ENCODE measurements at places on chromosomes 16 and 17. TPM values are rescaled to one million over a fixed set of nuclear protein-coding genes. Genes with fewer than 3 reads are reported as not detected.

Gene HSPB9
- 0.40 TPM for total RNA-seq

Gene ETV4
- total RNA-seq = 55.0 TPM

DNA sequence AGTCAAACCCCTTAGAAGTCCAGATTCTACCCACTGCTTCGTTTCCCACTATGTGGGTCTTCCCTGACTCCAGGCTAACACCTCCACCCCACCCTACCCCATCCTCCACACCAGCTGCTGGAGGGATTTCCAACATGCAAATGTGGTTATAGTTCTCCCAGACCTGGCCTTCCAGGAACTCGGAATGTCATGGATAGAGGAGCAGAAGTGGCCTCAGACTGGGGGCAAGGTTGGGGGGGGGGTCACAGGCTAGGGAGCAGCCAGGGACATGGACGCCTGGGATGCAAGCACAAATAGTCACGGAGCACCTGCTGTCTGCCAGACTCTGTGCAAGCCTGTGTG lies 2.0 kb downstream of the CAMKK1 start:
- no peak for DNase-seq

DNA sequence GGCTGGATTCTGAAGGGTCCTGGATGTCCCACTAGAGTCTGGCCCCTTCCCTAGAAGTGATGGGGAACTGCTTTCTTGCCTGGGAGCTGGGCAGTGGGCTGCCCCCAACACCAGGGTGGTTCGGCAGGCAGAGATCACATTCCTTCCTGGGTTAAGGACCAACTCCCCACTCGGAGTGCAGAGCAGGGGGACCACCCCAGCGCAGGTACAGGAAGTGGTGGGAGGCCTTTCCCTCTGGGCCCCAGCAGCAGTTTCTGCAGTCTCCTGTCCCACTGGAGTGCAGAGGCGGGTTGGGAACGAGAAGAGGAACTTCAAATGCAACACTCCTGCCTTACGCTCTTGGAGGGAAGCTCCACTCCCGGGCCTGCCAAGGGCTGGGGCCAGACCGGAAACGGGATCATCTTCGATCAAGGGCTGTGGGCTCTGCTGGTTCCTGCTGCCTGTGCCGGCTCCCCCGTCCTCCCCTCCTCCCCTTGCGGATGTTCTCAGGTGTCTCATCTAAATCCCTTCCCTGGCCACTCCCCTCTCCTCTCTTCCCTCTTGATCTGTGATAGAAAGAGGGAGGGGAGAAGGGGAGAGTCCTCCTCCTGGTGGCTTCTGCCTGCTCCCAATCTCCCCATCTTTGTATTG lies 9.0 kb upstream of the NGFR start:
- no peak for DNase-seq

Gene KRT16
- not detected for total RNA-seq

DNA sequence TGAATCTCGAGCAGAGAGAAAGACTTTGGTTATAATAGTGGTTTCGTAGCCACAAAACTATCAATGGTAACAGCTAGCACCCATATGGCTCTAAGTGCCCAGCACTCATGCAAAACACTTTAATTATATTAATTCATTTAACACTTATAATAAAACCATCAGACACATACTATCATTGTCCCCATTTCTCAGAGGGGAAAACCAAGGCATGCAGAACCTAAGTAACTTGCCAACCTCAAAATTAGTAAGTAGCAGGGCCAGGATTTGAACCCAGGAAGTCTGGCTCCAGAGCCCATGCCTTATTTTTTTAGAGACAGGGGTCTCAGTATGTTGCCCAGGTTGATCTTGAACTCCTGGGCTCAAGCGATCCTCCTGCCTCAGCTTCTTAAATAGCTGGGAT lies 145.6 kb upstream of the HS3ST2 start:
- DNase-seq = no peak

- DNase-seq = no peak
Measured at GRCh38 chr16:85567935-85568334, 45.2 kb upstream of the GSE1 start.

DNA sequence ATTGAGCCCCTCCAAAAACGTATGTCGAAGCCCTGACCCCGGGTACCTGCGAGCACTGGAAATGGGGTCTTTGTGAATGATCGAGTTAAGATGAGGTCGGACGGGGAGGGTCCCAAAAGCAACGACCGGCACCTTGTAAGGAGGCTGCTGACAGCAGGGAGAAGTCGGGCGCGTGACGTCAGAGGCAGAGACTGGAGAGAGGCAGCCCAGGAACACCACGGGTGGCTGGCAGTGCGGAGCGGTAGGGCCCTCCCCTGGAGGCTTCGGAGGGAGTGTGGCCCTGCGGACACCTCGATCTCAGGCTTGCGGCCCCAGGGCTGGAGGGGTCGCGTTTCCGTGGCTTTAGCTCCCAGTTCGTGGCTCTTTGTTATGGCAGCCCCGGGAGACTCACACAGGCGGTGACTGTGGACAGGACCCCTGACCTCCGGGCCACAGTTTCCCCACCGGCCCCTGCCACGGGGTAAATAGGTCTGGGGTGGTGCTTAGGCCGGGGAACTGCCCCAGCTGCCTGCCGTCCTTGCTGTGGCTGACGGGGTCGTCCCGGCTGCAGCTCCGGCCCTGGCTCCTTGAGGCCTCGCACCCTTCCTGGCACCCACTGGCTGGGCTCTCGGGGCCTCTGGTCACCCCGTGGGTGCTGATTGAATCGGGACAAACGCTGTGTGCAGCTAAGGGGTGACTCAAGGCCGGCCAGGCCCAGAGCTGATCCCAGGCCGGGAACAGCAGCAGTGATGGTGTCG lies 10.6 kb upstream of the SSTR5 start:
- DNase-seq = no peak

Gene KRT31
- total RNA-seq = not detected

GRCh38 chr16:48269011-48269410 lies 21.7 kb upstream of the ABCC11 start:
- DNase-seq = no peak

- DNase-seq = no peak
Measured at GRCh38 chr17:14843086-14843795, 421.9 kb downstream of the PMP22 start.

DNA sequence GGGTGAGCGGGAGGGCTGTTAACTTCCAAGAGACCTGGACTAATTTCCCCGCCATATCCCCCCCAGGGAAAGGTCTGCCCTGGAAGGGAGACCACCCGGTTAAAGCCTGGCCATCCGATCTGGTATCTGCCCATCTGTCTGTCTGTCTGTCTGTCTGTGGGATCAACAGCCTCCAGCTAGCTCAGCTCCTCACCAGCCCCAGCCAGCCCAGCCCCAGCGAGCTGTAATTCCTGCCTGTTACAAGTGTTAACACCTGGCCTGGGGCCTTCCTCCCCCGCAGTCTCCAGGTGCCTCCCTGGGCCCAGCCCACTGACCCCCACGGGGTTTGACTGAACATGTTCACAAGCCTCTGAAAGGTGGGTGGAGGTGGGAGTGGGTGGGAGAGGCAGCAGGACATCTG lies 4.0 kb downstream of the WNT3 start:
- DNase-seq = no peak

Gene TP53TG3B
- not detected for total RNA-seq

DNA sequence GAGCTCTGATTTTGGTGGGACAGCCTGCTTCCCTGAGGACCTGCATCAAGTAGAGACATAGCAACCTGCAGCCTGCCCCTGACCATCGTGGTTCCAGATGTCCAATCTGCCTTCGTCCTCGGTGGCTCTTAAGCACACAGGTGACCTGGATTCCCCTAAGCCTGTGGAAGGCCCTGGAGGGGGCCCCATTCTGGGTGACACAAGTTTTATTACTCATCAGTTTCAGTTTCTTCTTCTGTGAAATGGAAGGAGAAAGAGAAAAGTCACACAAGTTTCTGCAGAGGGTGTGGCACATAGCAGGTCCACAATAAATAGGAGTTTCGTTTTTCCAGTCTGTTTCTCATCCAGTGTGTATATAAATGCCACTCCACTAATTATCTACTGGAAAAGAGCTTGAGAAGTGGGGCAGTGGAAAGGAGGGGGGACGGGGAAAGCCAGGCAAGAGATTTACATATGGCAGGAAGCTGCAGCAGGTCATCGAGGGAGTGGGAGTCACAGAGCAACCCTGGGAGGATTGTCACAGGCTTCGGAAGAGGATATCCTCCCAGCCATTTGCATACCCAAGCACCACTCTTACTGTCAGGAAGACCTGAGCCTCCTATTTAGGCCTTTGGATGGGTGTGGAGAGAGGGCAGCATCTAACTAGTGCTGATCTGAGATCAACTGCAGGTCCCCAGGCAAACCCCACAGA lies 10.0 kb upstream of the NOS2 start:
- DNase-seq = no peak

- DNase-seq = no peak
Measured at GRCh38 chr16:76985392-76986045, 205.5 kb upstream of the MON1B start.

DNA sequence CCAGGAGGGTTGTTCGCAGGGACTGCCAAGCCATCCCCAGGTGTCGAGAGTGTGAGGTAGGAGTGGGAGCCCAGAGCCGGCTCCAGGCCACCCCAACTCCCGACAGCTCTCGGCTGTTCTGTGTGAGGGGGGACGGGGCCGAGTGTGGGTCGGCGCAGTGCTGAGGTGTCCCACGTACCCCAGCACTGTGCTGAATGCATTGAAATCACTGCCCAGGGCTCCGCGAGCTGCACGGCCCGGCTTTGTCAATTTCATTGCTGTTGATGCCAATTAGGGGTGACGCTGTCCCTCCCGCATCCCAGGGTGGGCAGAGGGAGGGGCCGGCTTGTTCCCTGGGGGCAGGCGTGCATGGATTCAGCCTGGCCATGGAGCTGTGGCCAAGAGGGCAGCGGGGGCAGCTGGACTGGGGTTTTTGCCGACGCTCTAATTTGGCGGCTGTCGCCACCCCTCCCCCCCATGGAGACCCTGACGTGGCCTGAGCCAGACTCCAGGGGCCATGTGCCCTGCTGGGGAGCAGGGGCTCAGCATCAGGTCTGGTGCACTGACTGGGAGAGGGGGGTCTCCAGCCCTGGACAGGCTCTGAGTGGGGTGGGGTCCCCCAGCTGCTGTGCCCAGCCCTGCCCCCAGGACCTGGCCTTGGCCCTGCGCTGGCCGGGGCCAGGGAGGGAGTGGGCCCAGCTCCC lies 14.3 kb downstream of the CENPX start:
- no peak for DNase-seq

- no peak for DNase-seq
Measured at GRCh38 chr16:51490866-51491265, 339.8 kb upstream of the SALL1 start.

Gene KRT27
- total RNA-seq = not detected

GRCh38 chr16:29312835-29313558 lies 93.5 kb downstream of the NPIPB11 start:
- DNase-seq = no peak

Gene EPX
- total RNA-seq = not detected

DNA sequence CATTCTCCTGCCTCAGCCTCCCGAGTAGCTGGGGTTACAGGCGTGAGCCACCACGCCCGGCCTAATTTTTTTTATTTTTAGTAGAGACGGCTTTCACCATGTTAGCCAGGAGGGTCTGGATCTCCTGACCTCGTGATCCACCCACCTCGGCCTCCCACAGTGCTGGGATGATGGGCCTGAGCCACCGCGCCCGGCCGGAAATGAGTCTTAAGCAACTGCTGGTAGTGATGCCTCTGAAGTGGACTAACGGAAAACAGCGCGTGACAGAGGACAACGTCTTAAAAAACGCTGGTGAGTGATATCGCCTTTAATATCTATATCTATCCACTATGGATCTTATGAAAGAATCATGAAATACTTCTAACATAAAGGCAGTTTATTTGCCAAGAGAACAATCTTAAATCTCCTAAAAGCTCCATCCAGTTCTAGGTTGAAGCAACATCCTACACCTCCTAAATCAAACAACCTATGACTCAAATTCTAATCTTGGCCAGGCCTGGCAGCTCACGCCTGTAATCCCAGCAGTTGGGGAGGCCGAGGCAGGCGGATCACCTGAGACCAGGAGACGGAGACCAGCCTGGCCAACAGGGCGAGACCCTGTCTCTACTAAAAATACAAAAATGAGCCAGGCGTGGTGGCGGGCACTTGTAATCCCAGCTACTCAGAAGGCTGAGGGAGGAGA lies 69.8 kb downstream of the NXN start:
- DNase-seq = no peak

Gene INCA1
- 0.86 TPM for total RNA-seq

DNA sequence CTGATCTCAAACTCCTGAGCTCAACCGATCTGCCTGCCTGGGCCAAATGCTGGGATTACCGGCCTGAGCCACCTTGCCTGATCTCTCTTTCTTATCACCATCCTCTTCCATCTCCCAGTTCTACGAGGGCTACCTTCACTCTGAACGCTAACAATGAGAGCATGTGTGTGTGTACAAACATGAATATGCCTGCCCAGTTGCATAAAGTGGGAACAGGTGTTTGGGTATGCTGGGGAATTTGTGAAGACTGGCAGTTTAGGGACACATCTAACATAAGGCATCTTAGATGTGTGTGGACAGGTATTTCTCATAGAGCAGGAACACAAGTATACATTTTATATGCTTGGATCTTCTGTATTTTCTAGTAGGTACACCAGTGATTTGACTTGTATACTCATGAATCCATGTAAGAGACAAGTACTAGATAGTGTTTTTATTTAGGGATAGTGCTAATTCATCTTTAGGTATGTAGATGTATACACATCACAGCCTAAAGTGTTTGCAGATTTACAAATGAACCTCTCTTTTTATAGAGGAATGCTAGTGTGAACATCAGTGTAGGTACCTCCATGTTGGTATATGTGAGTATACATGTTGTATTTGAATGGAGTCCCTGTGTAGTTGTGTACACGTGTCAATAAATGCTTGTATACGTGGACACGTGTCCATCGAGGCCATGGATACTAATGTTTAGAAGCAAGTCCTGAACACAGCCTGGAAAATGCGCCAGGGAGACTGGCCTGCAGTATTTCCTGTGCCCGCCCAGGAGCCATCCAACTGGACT lies 1.2 kb upstream of the DLX4 start:
- no peak for DNase-seq

- DNase-seq = no peak
Measured at GRCh38 chr17:34617398-34617797, 38.0 kb downstream of the TMEM132E start.

GRCh38 chr16:53266156-53266555 lies 168.1 kb upstream of the RBL2 start:
- DNase-seq = no peak

- no peak for DNase-seq
Measured at GRCh38 chr16:75225678-75226515, 7.1 kb downstream of the CTRB1 start.

DNA sequence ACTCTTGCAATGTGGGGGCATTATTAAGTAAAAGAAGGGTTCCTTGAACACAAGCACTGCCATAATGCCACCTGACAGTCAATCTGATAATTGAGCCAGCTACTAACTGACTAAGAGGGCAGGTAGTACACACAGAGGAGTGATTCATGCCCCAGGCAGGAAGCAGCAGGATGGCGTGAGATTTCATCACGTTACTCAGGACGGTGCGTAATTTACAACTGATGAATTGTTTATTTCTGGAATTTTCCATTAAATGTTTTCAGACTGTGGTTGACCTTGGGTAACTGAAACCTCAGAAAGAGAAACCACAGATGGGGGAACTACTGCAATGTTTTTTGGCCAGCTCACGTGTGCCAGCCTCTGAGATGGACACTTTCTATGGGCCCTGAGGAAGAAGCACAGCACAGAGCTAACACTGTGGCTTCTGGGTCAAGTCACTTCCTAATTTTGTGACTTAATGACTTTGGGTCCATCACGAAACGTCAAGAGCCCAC lies 46.7 kb downstream of the C17orf67 start:
- no peak for DNase-seq

GRCh38 chr17:32283745-32284201 lies 18.1 kb downstream of the RHBDL3 start:
- DNase-seq = no peak

Data from neural crest cell (in vitro differentiated cells).